ENCODE measurements at places on chromosomes 13 and 19.

DNA sequence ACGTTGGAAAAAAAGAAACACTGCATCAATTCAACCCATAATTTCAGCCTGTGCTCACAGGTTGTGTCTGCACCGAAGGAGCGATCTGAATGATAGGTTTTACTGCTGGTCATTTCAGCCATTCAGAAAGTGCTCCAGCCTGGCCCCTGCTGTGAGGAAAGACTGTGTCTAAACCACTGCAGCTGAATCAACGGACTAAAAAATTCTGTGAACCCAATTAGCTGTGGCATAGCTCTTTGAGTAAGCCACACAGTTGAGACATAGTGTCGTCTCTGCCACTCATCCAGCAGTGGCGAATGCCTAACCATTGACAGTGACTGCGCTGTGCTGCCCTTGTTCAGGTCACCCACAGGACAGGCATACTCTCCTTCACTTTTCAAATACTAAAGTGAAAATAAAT, 179.8 kb downstream of the COG6 start:
- no peak for DNase-seq

DNA sequence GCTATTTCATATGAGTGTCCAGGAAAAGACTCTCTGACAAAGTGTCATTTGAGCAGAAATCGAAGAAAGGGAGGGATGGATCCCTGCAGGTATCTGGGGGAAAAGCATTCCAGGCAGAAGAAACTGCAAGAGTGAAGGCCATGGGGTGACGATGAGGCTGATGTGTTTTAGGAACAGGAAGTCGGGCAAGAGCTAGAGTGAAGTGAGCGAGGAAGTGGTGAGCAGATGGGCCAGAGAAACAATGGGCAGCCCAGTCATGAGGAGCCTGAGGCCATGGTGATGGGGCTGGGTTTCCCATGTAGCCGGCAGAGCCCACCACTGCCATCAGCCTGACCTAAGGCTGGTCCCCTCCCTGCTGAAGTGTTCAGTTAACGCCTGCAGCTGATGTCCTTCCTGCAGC, 150.2 kb downstream of the TNFSF13B start:
- DNase-seq: no peak

GRCh38 chr13:20824762-20825476, 51.2 kb upstream of the EEF1AKMT1 start:
- DNase-seq: no peak

DNA sequence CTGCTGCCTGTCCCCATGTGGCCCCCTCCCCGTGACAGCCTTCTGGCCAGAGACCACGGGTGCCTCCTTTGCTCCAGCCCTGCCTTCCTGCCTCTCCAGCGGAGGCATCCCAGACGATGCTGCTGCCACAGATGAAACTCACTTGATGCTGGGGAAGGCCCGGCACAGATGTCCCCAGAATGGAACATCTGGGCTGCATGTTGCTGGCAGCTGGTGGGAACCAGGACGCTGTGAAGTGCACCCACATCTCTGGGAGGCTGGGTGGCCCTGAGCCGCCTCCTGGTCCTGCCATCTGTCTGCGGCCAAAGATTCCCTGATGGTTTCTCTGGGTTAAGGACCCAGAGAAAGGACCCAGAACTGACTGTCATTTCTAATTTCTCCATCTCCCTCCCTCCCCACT, 51.9 kb upstream of the PTPRS start:
- no peak for DNase-seq

GRCh38 chr19:11710313-11710712, 28.4 kb downstream of the ZNF823 start:
- no peak for DNase-seq

DNA sequence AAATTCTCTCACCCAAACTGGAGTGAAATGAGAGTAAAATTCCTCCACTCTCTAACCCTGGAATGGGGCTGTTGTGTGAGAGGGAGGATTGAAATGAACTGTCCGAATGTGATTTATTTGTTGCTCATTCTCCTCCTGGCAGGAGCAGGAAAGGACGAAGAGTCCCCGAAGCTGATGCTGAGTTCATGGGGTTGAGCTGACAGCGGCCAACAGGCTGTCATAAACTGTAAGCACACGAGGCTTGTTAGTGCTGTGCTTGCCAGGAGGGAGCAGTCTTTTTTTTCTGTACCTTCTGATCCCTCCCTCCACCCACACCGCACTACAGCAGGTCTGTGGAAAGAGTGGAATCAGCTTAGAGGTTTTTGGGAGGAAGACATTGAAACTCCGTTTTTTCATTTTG, 33.1 kb upstream of the ZNF331 start:
- no peak for DNase-seq

DNA sequence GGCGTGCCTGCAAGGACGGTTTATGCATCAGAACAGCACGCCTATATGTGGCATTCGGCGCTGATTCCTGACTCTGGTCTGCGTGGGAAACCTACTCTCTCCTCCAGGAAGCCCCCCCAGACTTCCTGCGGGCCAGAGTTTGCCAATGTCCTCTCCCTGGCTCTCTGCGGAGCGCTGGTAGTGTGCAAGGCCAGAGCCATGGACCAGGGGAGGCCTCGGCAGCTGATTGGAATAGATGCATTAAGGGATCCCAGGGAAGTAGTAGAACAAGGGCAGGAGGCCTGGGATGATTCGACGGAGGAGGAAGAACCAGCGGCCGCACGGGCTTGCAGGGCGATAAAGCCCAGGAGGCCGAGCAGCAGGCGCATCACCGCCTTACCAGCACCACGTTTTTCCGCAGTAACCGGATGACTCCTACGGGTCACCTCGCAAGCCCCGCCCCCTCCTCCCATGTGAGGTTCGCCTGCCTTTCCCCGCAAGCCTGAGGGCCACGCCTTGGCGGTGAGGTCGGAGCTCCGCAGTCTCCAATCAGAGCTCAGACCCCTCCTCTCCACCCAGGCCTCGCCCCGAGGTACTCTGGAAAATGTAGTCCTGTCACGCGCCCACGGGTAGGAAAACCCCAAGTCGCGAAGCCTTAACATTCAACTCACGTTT, 5.0 kb downstream of the CLEC11A start:
- peak; percentile 64 for DNase-seq

- no peak for DNase-seq
Observed at GRCh38 chr13:59747529-59747928, 416.2 kb downstream of the DIAPH3 start.

DNA sequence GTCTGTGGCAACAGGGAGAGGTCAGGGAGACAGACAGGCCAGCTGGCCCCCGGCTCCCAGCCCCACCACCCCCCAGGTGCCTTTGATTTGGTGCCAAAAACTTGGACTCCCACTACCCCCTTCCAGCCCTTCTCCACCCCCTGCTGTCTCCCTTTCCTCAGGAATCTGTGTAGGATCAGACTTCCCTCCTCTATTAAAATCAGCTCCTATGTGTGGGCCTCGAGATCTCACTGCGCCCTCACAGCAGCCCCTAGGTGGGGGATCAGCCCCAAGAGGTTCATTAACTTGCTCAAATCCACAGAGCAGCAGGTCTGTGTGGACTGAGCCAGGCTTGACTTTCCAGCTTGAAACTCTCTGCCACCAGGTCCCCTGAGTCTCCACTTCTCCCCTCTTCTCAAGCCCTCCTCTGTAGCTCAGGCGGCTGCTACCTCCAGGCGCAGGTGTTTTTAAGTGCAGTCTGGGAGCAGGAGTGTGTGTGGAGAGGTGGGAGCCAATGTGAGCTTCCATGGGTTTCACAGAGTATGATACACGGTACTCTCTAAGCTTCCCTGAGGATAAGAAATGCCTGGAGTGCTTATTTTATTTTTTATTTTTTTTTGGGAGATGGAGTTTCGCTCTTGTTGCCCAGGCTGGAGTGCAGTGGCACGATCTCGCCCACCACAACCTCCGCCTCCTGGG, 1.7 kb downstream of the GAPDHS start:
- no peak for DNase-seq

DNA sequence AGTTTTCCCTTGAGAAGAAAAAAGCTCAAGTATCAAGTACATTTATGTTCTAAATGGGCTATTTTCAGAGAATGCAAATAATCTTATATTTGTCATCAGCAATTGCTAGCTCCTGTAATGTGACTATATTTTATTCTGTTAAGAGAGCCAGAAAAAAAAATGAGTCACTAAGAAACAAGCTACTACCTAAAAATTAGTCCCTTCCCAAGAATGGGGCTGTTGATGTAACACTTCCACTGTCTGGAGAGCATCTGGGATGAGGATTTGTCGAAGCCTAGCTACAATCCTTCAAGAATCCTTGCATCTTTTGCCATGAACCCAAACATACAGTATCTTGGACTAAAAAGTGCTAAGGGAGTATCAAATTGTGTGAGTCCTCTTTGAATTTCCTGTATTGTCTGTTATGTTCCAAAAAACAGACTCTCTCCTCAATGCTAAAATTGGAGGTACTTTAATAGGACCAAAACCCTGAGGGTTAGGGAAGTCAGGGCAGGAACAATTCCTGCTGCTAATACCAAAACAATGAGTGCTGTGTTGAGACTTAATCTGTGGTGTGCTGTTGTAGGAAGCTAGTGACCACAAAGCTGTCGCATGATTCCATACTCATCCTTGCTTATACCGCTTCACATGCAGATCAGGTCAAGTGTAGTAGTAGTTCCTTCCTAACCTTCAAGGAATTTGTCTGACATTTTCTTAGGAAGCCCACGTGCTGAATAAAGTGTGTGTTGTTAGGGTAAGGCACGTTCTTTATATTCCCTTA, 4.9 kb upstream of the ZC3H13 start:
- no peak for DNase-seq

GRCh38 chr19:40217934-40218890, at the start of gene TTC9B:
TSS of gene TTC9B (minus strand) at chr19:40218384. CDS start at chr19:40218381, 3 bp downstream.
- DNase-seq: peak; percentile 42

GRCh38 chr19:2270423-2271233, 11.3 kb downstream of the PEAK3 start:
- DNase-seq: peak; percentile 81
